Activated CD8-positive, alpha-beta memory T cell treated with anti-CD3 and anti-CD28 coated beads for 4 hours (primary cell): ENCODE measurements at places on chromosomes 12 and 14.

DNA sequence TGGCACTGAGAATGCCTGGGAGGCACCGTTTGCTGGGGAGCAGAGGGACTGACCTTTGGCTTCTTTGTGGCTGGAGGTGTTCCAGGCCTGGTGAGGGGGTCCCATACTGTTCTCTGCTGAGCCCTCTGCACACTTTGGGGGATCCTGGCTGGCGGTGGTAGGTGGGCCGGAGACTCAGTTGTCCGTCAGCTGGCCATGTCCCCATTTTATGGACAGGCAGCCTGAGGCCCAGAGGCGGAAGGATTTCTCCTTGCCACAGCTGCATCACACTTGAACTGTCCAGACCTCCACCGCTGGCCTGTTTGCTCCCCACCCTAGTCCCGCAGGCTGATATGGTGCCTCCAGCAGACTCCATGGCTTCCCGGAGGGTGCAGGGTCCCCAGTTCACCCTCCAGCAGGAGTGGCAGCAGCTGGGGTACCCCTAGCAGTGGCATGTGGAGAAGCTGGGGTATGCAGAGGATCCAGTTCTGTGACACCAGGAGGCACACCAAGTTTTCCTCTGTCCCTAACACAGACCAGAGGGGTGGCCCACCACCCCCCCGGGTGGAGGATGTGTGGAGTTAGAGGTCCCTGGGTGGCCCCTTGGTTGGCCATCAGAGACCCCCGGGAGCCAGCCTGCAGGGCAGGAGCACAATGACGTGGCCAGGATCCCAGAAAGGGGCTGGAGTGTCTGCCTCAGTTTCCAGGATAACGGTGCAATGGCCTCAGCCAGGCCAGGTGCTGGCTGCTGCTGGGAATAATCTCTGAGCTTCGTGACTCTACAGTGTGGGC, 14.8 kb downstream of the SLC25A29 start:
- DNase-seq = no peak

- DNase-seq = no peak
These were observed 52.2 kb downstream of the CPM start for GRCh38 chr12:68880660-68881325.

GRCh38 chr14:106551265-106551664, 1024.9 kb downstream of the TMEM121 start:
- no peak for DNase-seq

DNA sequence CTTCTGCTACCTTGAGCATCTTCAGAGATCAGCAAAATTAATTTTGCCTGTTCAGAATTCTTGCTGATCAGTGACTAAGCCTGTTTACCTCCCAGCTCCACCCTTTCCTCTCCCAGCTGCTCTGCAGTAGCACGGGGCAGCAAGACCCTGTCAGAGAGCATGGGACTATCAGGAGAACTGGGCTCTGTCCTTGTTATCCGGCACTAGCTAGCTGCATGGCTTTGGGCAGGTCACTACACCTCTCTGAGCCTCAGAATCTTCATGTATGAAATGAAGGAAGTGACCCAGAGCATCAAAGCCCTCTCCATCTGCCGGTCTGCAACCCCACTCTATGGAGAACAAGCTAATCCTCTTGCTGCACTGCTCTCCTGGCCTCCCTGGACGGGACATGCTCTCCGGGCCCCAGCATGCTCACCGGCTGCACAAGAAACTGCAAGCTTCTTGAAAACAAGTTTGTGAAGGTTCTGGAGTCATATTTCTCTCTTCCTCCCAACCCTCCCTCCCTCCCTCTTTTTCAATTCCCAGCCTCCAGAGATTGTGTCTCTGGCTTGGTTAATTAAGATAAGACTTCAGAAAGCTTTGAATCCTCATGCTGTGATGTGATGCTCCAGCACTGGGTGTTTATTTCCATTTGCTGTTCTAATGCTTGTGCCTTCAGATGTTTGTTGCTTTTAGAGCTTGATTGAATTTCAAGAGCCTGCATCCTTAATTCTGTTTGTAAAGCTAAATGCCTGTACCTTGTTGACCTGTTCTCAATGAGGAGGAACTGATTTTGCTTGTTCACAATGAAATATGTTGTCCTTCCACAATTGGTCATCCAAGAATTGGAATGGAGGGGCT, 101.1 kb downstream of the CRACR2A start:
- DNase-seq = no peak

DNA sequence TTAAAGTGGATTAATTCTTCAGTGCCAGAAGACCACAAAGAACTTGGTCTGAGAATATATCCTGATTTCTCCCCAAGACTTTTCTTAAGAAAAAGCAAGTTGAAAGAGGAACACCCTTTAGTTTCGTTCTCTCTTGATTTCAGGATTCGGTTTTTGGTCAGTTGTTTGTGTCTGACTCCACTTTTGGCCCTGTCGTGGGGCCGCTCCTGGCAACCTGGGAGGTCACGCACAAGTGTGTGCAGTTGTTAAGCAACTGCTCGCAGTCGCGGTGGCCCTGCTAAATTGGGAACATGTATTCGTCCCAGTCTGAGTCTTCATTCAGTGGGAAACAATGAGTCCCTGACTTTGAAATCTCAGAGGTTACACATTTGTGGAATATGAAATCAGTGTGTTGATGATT, 68.7 kb downstream of the RGS6 start:
- DNase-seq = no peak

DNA sequence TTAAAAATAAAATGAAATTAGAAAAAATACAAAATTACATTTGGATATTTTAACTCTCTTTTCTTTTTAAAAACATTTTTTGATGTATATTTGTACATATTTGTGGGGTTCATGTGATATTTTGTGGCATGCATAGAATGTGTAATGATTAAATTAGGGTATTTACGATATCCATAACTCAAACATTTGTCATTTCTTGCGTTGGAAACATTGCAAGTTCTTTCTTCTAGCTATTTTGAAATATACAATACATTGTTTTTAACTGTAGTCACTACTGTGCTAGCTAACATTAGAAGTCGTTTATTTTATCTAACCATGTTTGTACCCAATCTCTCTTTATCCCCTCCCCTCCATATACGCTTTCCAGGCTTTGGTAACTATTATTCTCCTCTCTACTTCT, 13.9 kb upstream of the EIF2S3B start:
- DNase-seq = no peak

DNA sequence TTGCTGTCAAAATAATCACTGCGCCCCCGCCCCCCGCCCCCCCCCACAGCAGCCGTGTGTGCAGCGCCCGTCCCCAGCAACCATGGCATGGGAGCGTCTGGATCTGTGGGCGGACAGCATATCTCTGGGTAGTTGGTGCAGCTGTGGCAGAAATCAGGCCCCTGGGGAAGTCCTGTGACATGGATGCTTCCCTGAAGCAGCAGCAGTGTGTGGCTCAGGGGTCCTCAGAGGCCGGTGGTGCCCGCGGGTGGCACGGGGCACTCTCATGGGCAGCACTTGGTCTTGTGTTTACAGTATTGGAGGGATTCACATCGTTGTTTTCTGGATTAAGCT, 19.2 kb downstream of the XRCC3 start:
- DNase-seq = no peak

GRCh38 chr12:105977652-105978051, 161.1 kb downstream of the NUAK1 start:
- no peak for DNase-seq

DNA sequence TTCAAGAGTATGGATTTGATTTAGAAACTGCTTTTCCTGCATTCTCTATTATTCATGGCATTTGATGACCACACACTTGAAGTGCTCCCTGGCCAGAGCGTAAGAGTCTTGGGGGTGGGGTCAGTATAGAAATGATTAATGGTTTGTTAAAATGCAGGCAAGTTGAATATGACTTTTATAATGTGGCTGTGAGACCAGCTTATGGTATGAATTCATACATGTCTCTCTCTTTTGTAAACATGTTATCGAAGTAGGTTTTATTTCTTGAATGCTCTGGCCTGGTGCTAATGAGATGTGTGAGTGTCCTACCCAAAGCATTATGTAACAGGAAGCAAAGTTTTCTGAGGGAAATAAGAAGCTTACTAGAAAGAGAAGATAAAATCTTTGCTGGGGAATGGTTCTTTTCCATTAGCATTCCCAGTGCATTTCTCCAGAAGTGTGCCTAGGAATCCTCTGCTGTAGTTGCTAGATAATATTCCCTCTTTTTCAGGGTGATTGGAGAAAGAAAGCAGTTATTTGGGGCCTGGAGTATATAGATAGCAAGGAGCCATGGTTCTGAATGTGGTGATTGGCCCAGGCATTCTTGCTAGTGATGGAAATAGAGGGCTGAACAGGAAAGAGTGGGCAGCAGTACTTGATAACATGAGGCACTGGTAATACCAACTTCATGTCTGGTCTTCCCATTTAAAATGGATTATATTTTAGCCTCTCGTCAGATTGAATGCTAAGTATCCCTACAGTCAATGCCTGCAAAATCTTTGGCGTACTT, 289.7 kb downstream of the RAD51B start:
- no peak for DNase-seq

- DNase-seq = no peak
These were observed 65.1 kb downstream of the TRAFD1 start for GRCh38 chr12:112190231-112191025.

- DNase-seq = no peak
These were observed 52.3 kb downstream of the MBIP start for GRCh38 chr14:36268121-36268520.
